GM04503 (cell line): ENCODE measurements at places on chromosomes 7 and 10.
A peak's percentile ranks its signal among the peaks of the same experiment; 100 is the strongest.

- DNase-seq = peak; percentile 18
Measured at GRCh38 chr10:130179640-130180039, 43.4 kb downstream of the GLRX3 start.

DNA sequence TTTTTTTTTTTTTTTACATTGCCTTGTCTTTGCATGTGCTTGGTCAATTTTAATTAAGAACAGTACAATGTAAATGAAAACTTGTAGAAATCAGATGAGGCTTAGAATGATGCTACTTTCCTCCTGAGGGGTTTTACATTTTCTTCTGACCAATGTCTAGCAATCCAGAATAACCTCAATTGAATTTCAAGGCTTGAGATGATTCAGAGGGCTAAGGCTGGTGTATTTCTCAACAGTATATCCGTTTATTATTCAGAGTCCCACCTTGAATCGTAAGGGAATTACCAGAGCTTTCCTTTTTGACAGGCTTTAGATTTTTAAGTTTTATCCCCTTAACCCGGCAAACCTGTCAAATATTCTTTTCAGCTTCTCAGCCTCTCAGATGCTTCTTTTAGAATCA, 231.2 kb upstream of the STK17A start:
- DNase-seq = no peak

DNA sequence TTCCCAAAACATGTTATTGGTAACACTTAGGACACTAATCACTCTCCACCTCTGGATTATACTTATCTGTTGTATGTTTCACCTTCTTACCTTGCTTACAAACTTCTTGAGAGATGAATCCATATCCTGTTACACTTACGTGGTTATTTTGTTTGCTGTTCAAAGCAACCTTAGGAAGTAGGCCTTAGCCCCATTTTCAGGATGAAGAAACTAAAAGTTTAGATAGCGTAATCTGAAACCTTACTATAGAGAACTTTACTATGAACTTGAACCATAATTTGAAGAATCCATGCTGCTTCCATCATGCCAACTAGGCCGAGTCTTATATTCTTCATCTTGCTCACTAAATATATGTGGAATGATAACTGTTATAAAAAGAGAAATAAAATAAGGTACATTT, 4.6 kb downstream of the TES start:
- DNase-seq = no peak

GRCh38 chr7:45869426-45869825, 3.5 kb downstream of the CCDC201 start:
- DNase-seq = no peak

GRCh38 chr10:5989756-5990155, 12.4 kb upstream of the IL15RA start:
- no peak for DNase-seq

DNA sequence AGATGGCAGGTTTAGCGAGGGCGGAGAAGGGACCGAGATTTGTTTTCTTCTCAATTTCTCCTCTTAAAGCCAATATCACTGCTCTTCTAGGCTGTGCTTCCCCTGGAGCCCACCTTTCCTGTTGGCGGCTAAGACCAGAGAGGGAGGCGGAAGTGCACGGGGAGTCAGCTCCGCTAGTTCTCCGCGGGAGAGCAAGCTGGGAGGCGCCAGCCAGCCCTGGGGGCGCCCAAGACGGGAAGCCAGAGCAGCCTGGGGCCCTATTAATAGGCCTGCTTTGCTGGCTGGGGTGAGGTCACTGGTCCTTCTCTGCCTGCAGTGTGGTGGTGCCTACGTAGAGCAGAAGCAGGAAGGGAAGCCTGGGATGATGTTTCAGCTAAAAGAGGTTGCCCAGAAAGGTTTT, 61.6 kb downstream of the LSM5 start:
- no peak for DNase-seq

- DNase-seq = no peak
Measured at GRCh38 chr10:130484468-130485180, 348.4 kb downstream of the GLRX3 start.

GRCh38 chr10:17143055-17143690, 13.6 kb upstream of the CUBN start:
- no peak for DNase-seq

GRCh38 chr7:1427064-1427657, 32.1 kb downstream of the MICALL2 start:
- no peak for DNase-seq

GRCh38 chr7:129343099-129343700, 91.0 kb upstream of the STRIP2 start:
- DNase-seq = no peak

DNA sequence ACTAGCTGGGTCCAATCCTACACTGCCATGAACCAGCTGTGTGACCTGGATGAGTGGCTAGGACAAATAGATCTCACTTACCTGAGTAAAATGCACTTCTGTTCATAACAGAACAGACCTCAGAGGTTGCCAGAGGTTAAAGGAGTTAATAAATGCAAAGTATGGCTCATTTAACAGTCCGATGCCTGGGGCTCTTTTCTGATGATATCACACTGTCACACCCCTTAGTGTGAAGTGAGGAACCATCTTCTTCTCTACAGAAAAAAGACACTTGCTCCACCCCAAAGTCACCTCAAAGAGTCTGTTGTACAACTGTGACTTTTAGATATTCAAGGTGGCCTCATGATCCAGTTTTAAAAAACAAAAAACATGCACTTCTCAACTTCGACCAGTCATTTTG, 21.5 kb upstream of the TARP start:
- no peak for DNase-seq

- no peak for DNase-seq
Measured at GRCh38 chr7:112076324-112076723, 129.9 kb downstream of the DOCK4 start.
